C1 segment of cervical spinal cord (tissue), 14 donors: ENCODE measurements at places on chromosomes 2 and 18.
A peak's percentile ranks its signal among the peaks of the same experiment; 100 is the strongest.

DNA sequence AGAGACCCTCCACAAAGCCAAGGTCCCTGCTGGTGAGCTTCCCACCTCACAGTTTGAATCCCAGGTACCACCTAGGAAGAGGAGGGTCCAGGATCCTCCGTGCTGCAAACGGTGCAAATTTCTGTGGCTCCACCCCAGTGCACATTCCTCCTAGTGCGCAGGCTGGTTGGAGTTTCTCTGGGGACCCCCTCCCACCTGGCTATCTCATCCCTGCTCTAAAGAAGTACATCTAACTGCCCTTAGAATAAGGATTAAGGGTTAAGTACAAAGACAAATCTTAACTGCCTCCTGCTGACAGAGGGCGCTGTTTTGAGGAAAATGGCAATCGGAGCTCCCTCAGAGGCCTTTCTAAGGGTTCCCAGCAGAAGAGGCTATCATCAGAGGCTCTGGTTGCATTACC is 109.6 kb upstream of the FSIP2 start:
- DNase-seq, result no peak

DNA sequence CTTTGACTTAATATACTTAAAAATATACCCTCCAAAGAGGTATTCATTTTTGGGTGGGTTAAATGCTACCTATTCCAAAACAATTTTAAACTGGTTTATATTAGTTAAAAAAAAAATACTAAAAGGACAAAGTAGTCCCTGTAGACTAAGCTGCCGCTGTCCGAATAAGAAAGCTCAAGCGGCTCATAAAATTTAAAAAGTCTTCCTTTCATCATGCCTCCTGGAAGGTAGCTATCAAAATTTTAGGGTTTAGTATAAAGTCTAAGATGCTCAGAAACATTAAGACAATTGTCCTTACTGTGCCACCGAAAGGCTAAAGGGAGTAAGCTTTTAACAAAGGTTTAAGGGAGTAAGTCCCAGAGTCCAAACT is 440 bp upstream of the UGGT1 start:
- no peak for DNase-seq

DNA sequence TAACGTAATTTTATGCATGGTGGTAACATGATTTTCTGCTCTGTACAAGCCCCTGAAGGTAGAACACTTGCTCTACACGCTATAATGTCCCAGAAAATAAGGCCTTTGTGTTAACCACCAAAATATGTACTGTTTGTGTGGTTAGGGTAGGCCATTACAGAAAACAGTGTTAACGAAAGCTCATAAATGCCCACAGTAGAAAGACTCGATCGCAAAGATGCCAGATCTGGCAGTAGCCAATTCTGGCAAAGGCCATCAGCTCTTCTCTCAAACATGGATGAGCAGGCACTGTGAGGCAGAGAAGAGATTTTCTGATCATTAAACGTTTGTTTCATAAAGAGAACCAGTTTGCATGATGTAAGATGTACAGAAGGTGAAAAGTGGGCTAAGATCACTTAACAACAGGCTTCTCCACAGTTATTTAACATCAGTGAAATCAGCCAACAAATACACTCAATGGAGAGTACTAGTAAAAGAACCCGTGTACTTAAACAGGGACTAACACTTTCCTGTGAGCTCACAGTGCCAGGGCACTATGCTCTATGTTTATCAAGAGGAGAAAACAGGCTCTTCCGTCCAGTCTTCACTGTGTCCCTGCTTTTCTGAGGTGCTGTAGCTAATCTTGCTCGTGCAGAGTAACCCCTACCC is 80.3 kb downstream of the SPRED2 start:
- no peak for DNase-seq

GRCh38 chr18:39942702-39943101 is 2012.3 kb upstream of the PIK3C3 start:
- no peak for DNase-seq

- no peak for DNase-seq
Observed at GRCh38 chr18:31700990-31701389, 16.6 kb upstream of the B4GALT6 start.

DNA sequence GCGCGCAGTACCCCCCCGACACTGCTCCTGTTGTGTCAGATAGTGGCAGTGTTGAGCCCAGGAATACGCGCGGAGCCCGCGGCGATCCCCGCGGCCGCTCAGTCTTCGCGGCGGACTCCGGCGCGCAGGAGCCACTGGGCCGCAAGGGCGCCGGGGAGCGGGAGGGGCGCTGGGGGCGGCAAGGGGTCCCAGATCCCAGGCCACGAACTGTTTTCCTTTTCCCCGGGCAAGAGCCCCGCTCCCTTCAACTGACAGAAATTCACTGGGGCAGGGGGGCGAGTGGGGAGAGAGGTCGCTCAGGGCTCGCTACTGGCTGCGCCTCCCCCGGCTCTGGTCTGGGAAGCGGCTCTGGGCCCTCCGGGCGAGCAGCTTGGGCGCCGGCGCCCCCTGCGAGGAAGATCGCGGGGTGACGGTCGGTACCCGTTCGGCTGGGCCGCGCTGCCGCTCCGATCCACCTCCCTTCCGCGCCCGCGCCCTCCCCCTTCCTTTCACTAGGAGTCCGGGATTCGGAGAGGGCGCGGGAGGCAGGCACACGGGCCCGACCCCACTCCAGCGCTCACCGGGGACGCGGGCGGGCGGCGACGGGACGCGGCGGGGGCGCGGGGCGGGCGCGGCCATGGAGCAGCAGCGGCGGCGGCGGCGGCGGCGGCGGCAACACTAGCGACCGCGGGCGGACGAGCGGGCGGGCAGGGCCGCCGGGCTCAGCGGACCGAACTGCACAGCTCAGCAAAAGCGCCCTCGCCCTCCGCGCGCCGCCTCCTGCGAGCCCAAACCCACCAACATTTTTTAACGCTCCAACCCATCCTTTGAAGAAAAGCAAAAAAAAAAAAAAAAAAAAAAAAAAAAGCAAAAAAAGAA is 1.4 kb upstream of the SETBP1 start:
- peak; percentile 86 for DNase-seq

DNA sequence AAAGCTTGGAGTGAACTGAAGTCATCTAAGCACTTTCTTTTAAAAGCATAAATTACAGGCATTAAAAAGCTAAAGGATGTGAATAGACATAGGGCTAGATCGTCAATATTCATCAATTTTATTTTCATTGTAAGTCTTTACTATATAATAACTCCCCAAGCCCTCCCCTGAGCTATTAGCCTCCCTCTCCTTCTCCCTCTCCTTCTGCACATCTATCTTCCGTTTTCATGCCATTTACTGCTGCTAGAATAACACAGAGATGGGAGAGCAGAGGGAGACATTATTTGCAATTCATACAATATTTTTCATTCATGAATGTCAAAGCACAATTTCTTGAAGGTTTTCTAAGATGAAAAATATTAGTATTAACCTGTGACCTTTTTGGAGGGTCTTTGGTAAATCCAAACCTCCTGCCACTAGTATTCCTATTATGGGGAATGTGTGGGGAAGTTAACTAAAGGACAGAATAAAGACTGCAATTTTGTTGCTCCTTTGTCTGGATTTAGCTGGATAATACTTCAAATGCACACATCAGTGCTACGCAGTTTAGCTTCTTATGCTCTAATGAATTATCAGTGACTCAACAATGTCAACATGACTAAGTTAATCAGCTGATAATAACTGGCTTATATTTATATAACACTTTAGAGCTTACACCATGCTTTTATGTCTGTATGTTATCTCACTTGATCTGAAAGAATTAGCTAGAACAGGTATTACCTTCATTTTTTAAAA is 28.2 kb upstream of the MFF start:
- no peak for DNase-seq

- no peak for DNase-seq
Observed at GRCh38 chr18:29217124-29217915, 1040.4 kb upstream of the CDH2 start.
